ENCODE measurements at places on chromosomes 3 and 15.
A peak's percentile ranks its signal among the peaks of the same experiment; 100 is the strongest.

DNA sequence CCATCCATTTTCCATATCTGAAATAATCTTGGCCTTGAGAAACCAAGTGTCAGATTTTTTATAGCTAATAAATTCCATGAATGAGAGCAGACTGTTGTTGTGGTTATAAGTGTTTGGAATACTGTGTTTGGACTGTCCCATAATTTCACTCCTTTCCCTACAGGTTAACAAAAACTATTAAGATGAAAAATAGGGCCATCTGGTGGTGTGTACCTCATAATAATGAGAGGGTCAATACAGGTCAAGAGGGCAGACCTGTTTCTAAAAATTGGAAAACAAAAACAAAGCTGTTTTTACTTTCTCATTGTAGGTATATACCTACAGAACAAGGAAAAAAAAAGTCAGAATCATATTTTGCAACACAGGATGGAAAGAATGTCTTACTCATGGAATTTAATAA, 553.8 kb upstream of the SGO1 start:
- DNase-seq: no peak

- no peak for DNase-seq
Observed at GRCh38 chr3:138638641-138639040, 30.1 kb downstream of the FAIM start.

DNA sequence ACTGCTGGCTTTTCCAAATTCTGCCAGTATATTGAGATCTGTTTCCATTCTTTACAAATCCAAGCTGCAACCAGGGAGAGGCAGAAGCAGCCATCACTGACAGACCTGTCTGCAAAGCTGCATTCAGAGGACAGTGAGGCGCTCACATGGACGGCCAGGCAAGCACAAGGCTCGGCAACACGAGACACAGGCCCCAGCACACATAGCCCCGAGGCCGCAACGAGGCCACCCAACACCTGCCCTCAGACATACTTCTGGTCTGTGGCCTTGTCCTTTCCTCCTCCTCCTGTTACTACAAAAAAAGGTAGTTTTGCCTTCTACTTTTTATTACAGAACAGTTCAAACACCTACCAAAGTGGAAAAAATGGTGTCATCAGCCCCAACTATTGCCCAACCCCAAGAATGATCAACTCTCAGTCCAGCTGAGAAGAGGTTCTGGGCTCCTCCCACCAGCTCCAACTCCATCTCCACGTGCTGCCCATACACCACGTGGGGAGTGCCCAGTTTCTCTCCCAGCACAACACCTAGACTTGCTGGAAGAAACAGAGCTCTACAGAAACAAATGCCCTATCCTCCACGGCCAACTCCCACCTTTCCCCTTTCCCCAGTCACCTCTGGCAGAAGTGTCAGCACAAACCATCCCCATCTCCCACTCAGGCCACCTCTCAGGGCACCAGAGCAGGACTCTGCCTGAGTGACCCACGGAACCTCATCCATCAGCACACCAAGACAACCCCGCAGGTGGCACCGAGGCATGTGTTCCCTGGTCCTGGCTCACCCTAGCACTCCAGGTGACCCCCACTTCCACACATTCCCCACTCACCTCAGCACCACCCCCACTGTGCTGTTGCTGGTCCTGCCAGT, 7.4 kb downstream of the ZXDC start:
- no peak for DNase-seq

- DNase-seq: no peak
Observed at GRCh38 chr15:88699861-88700260, 61.0 kb downstream of the ISG20 start.

DNA sequence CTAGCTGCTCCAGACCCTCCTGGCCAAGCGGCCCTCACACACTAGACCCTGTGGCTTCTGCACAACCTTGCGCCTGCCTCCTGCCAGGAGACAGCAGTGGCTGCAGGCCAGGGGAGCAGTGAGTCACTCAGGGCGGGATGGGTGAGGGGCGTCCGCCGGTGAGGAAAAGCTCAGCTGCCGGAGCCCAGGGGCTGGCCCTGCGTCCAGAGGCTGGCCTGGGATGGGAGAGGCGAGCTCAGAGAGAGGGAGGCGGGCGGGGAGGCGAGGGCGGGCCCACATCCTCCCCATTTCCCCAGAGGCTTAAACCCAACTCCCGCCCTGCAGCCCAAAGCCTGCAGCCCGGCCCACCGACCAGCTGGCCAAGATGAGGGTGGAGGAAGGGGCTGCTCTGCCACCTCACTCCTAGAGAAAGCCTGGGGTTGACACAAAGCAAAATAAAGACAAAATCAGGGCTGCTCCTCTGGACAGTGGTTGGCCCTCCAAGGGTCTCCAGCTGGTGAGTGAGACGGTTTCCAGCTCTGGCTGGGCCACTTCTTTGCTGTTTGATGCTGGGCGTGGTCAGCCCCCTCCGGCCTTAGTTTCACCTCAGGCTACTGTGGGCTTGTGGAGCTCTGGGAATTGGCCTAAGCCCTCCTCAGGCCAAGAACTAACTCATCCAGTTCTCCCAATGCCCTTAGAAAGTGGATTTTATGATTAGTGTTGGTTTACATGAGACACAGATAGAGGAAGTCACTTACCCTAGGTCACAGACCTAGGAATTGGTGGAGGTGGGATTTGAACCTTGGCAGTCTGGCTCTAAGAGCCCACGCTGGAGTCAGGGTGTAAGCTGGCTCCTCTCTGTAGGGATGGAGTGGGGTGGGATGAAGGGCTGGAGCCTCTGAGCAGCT, 50.6 kb downstream of the IQSEC1 start:
- peak; percentile 39 for DNase-seq

GRCh38 chr3:147422601-147423536, 13.7 kb downstream of the ZIC1 start:
- DNase-seq: no peak

GRCh38 chr3:115397433-115397832, 225.9 kb upstream of the GAP43 start:
- no peak for DNase-seq

DNA sequence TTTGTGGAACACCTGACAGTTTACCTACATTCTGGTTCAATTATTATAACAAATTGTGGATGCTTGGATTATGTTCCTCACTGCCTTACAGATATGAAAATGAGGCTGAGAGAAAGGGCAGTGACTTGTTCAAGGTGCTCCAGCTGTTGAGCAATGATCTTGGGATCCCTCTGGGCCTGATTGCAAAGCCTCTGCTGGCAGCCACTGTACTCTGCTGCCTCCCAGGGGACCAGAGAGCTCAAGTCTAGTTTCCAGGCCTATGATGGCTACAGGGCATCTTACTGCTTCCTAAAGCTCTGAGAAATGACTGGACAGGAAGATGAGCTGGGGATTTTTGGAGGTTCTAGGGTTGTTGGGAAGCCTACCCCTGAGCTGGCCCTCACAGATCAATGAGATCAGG, 2.3 kb upstream of the SHC4 start:
- DNase-seq: no peak

DNA sequence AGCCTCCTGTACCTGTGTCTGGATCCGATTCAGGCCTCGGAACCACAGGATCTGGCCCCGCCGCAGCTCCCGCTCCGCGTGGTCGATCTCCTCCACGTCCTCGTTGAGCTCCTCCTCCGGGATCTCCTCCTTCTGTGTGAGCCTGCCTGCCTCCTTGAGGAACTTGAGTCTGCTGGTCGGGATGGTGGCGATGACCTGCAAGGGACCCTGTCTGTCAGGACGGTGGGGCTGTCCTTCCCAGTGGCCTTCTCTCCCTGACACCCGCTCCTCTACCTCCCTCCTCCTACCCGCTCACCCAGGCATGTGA, 17.2 kb upstream of the SEC13 start:
- DNase-seq: no peak

DNA sequence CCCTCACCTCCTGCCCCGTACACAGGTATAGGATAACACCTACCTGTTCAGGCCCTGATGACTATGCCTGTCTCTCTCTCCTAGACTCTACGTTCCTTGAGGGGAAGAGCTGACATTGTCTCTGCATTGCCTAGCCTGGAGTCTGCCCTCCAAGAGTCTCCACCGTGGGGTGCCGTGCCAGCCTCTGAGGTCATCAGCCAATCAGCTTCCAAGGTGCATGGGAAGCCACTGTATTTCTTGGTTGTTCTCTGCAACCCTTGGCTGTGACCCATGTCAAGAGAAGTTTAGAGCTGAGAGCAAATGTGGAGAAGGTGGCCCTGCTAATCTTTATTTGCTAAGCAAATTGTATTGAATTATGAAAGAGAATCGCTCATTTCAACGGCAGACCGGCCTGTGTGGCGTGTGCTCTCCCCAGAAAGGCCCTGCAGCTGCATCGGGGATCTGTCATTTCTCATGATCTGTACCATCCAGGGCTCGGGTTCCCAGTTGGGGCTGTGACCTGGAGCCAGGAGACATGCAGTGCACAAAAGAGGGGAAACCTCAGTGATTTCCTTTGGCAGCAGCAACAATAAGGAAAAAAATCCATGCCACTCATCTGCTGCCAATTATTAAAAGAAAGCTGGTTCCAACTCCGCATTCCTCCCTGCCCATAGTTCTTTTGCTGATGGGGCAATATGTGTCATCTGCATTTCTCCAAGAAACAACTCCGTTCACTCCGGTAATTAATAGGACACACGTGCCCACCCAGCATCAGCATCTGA, 182.2 kb downstream of the MEGF11 start:
- no peak for DNase-seq

DNA sequence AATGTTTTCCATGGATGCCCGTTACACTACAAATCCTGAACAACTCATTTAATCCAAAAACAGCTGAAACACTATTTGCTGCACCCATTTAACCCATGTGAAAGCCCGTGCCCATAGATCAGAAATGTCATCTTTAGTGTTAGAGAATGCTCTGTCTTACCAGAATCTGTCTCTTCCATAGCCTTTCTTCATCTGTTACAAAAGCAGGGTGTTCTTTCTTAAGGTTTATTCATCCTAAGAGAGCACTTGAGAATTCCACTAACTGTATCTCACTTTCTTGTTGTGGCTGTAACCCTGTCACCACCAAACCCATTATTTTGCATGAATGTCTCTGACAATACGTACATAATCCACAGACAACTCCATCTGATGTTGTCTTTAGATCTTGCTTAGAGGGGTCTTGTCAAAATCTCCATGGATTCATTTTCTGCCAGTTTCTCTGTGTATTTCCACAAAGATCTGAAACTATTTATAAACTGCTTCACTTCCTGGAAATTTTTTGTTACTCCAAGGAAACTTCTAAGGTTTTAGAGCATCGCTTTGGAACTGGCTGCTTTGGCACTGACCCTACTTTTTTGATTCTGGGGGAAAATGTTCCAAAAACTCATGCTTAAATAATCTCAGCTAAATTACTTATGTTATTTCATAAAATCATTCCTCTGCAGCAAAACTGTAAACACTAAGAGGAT, 167.8 kb upstream of the CCDC54 start:
- no peak for DNase-seq

- no peak for DNase-seq
Observed at GRCh38 chr3:60186359-60186758, 1064.9 kb downstream of the FHIT start.

DNA sequence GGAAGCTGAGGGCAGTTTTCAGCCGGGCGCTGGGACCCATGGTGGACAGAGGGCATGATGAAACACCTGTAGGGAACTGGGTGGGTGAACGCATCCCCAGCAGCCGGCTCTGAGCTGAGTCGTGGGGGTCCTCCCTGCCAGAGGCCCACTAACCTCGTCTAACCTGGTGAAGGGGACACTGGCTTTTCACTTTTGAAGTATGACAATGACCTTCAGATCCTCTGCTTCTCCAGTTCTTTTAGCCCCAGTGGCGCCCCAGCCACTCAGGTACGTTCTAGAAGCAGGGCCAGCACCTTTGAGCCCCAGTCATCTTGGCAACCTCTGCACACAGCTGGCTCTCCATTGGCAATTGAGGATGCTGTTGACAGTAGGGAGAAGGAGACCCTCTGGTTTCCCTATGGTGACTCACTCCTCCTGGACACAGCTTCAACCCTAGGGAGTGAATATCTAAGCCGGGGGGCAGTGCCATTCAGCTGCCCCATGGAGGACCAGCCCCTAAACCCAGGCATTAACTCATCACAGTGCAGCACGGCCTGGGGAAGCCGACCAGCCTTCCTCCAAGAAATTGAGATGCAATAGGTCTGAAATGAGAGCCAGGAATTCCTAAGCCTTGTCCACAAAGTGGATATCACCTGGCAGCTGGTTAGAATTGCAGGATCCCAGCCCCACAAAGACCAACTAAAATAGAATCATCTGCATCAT, 46.1 kb downstream of the CMTM6 start:
- DNase-seq: no peak

DNA sequence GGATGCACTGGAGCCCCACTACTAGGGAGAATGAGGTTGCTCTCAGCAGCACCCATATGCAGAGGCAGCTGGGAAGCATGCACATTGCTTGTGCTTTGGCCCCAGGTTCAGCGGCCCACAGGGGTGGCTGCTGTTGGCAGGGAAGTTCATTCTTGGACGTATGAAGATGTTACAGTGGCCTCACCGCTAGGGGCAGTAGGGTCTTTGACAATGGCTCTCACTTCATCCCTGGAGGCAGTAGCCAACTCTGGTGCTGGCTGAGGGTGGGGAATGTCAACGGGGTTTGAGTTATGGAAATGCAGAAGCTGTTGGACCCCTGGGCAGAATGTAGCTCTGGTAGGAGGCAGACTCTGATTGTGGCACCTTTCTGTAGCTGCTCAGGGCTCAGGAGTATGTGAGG, 279.9 kb downstream of the SCAPER start:
- DNase-seq: no peak

DNA sequence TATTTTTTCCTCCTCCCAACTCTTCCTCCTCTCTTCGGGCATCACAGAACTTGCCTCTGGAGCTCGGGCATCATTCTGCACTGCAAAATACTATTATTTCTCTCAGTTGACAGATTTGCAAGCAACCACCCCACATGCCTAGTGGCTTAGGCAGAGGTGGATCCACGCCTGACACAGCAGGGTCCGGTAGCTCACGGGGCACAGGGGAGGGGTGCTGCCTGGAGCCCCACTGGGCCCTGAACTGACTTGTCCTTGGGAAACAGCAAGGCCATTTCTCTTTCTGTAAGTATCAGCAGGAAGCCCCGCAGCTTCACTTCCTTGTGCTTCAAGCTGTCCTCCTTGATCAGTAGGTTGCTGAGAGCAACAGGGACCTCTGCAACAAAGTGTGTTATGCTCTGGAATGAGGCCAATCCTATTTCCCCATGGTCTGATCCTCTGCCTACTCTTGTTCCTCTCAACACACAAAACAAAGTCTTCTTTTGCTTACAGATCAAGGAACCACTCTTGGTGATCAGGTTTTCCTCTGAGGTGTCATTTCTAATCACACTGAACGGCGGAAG, 69.1 kb downstream of the FAM174B start:
- peak; percentile 52 for DNase-seq

DNA sequence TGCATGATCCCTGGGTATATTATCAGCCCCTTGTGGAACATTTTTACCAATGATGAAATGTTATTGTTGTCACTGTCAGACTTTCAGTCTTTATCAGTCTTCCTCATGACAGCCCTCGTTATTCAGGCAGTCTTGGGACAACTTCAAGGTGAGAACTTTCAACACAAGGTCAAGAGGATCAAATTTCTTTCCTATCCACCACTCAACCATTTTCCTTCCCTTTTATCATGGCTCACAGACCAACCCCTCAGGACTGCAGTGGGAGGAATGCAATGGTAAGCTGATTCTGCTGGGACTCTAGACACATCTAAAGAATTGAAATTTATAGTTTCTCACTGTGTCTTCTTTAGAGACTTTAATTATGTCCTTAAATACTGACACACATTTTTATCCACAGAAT, 107.0 kb upstream of the LSAMP start:
- no peak for DNase-seq
